T-cell (primary cell): ENCODE measurements at places on chromosomes 2 and 18. TPM values are rescaled to one million over a fixed set of nuclear protein-coding genes. Genes with fewer than 3 reads are reported as not detected.

DNA sequence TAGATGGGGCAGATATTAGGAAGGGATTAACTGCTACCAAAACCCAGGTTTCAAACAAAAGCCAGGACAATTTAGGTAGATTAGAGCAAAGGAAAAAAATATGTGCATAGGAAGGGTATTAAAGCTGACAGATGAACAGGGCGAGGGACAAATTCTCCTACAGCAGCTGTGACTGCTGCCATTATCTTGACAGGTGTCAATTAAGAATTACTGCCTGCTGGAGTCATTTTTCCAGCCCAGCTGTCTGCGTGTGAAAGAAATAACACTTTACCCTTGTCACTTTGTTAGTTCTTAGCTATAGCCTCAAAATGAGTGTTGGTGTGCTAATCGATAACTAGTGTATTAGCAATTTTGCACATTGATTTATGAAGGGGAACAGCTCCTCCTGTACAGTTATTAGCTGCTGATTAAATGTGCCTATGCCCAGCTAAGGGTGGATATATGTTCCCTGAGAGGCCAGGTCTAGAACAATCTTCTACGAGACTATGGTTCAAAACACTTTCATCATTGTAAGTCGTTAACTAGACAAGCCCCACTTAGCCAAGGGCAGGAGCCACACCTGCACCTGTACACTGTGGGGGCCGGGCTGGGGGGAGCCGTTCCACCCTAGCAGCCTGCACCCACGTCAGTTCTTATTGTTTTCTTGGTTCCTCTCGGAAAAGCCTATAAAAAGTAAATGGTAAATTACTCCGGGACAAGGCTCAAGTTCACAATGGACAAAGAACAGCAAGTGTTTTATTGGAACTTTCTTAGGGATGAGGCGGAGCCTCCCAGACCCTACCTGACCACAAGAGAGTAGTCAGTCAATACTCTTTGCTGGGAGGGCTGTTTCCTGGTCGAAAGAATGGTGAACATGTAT lies 7.7 kb downstream of the TSHZ1 start:
- H3K4me1 ChIP-seq: peaks cover 22% of the 10 kb centered on the region
- peak overlapping the region; percentile 92 for H3K27ac ChIP-seq
- no peaks in the 10 kb centered on the region for H3K27me3 ChIP-seq
- H3K36me3 ChIP-seq: no peaks in the 10 kb centered on the region

- no peak overlapping the region for H3K27ac ChIP-seq
- no peak overlapping the region for H3K4me3 ChIP-seq
- H3K4me1 ChIP-seq: no peaks in the 10 kb centered on the region
- DNase-seq: no peak
- H3K27me3 ChIP-seq: no peaks in the 10 kb centered on the region
Observed at GRCh38 chr2:199797431-199798403, 53.3 kb downstream of the FTCDNL1 start.

Gene THSD7B
- total RNA-seq: not detected

Gene ANKRD62
- total RNA-seq: not detected

Gene TTN
- total RNA-seq: 14.3 TPM

DNA sequence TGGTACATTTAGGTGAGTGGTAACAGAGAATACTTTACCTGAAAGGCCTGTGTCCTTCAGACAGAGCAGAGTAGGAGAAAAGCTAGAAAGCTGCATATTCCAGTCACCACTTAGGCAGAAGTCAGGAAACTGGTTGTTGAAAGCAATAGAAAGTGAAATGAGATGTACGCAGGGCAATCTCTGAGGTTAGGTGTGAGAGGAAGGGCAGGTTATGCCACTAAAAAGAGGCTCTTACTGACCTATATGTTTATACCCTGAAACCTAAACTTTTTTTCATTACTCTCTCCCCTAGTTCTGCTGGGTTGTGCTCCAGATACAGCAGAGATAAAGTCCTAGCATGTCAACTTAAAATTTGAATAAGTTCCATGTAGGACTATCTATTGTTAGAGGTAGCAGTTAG lies 93.5 kb downstream of the COX7A2L start:
- no peaks in the 10 kb centered on the region for H3K4me1 ChIP-seq
- H3K36me3 ChIP-seq: peaks cover 29% of the 10 kb centered on the region
- no peaks in the 10 kb centered on the region for H3K27me3 ChIP-seq

DNA sequence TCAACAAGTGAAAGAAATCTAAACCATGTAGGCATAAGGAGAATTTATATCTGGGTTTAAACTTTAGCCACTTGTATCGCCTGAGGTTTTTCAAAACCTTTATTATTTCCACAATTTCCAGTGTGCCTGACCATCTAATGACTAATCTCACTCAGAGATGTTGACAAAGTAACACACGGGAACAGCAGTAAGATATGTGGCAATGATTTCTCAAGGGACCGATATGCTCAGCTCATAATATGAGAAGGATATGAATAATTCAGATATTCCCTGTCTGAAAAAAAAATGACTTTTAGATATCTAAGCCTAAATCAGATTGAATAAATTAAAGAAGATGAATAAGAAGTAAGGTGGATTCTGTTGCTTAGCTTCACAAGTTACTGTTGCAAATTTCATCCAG lies 43.5 kb downstream of the TMEM163 start:
- no peaks in the 10 kb centered on the region for H3K36me3 ChIP-seq
- H3K27me3 ChIP-seq: no peaks in the 10 kb centered on the region
- peaks cover 36% of the 10 kb centered on the region for H3K4me1 ChIP-seq
- DNase-seq: no peak

DNA sequence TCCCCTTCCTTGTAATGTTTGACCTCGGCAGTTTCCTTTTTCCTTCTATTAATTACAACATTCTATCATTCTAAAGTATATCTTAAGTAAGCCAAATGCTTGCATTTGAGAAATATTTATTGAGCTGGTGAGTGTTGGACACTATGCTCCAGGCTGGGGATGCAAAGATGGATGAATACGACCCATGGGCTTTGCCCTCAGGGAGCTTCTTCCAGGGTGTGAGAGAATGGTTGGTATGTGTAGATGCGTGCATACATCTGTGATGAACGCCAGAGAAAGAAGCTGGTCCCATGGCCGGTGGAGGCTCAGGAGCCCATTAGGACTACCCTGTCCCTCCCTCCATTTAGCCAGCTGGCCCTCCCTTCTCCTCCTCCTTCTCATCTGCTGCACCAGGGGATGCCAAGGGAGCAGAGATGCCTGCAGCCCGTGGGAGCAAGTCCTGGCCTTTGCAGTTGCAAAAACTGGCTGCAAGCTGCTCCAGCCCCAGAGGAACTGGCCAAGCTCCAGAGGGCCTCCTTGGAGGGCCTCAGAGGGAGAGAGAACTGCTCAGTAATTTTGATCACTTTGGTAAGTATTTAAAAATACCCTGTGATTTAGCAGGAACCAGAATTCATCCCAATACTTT lies 65.7 kb upstream of the FOSL2 start:
- H3K27me3 ChIP-seq: no peaks in the 10 kb centered on the region
- DNase-seq: no peak
- H3K36me3 ChIP-seq: no peaks in the 10 kb centered on the region
- H3K4me3 ChIP-seq: no peak overlapping the region
- H3K4me1 ChIP-seq: no peaks in the 10 kb centered on the region
- no peak overlapping the region for H3K27ac ChIP-seq

- DNase-seq: no peak
- H3K4me1 ChIP-seq: peaks cover 8% of the 10 kb centered on the region
- no peak overlapping the region for H3K27ac ChIP-seq
Observed at GRCh38 chr2:30716123-30716900, 90.9 kb downstream of the CAPN13 start.
